Activated CD8-positive, alpha-beta T cell treated with anti-CD3 and anti-CD28 coated beads, Interleukin-2, amount 10 ng/mL, durations not matched to agents 7 days and 5 days (primary cell): ENCODE measurements at places on chromosomes 13 and 19. TPM values are rescaled to one million over a fixed set of nuclear protein-coding genes. Genes with fewer than 3 reads are reported as not detected.

DNA sequence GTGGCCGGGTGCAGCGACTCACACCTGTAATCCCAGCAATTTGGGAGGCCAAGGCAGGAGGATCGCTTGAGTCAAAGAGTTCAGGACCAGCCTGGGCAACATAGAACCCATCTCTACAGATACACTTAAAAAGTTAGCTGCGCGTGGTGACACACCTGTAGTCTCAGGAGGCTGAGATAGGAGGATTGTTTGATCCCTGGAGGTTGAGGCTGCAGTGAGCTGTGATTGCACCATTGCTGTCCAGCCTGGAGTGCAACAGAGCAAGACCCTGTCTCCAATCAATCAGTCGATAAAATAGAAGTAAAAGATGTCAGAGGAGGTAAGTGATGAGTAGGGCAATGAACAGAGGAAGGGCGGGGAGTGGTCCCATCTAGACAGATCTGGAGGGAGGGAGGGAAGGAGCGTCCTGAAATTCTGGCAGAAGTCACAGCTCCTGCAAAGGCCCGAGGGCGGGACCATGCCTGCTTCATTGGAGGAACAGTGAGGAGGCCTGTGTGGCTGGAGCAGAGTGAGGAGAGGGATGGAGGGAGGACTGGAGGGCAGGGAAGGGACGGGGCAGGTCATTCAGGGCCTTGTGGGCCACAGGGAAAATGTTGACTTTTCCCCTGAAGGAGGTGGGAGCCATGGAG, 9.7 kb downstream of the SMIM24 start:
- DNase-seq = no peak

DNA sequence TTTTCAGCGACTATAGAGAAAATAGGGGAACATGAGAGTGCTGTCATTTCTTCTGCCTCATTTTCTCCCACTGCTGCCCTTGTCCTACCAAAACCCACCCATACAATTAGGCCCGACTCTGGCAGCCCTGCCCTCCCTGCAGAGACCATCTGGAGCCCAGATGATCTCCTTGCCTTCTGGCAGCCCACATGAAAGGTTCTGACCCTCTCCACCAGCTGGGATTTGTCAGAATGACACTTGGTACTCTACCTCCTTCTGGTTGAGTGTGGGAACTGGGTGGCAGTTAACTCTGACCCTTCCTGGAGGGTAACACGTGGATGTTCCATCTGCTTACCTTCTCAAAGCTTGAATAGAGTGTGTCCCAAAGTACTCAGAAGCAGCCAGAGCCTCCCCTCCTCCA, 21.0 kb upstream of the SIAH3 start:
- DNase-seq = no peak

- DNase-seq = no peak
Measured at GRCh38 chr19:4684312-4685095, 14.4 kb upstream of the MYDGF start.

Gene SLITRK5
- total RNA-seq = not detected

Gene BIVM
- total RNA-seq = 27.7 TPM

Gene FFAR2
- total RNA-seq = not detected

DNA sequence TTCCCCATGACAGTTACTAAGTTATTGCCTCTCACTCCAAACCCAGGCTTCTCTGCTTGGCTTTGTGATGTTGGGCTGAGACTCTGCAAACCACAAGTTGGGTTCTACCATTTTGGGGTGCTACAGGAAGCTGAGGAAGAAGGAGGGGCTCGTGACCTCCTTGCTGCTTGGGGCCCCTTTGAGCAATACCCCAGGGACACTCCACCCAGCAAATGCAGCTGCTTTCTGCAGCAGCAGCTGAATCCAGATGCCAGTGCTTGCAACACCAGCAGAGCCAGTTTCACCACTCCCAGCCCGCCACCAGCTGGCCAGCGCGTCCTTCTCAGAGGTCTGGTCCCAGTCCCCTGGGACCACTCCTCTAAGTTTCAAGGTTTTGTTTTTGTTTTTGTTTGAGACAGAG, 22.0 kb upstream of the UBAC2 start:
- DNase-seq = peak; percentile 33

- no peak for DNase-seq
Measured at GRCh38 chr19:56133858-56134653, 7.0 kb upstream of the ZNF444 start.

- DNase-seq = no peak
Measured at GRCh38 chr19:18090545-18091216, 3.9 kb upstream of the IL12RB1 start.

Gene MBD3L2
- total RNA-seq = not detected

Gene CCDC106
- 9.4 TPM for total RNA-seq

GRCh38 chr13:57846600-57847173, 215.1 kb downstream of the PCDH17 start:
- no peak for DNase-seq

Gene CASP14
- not detected for total RNA-seq

Gene GJA3
- total RNA-seq = 0.16 TPM

DNA sequence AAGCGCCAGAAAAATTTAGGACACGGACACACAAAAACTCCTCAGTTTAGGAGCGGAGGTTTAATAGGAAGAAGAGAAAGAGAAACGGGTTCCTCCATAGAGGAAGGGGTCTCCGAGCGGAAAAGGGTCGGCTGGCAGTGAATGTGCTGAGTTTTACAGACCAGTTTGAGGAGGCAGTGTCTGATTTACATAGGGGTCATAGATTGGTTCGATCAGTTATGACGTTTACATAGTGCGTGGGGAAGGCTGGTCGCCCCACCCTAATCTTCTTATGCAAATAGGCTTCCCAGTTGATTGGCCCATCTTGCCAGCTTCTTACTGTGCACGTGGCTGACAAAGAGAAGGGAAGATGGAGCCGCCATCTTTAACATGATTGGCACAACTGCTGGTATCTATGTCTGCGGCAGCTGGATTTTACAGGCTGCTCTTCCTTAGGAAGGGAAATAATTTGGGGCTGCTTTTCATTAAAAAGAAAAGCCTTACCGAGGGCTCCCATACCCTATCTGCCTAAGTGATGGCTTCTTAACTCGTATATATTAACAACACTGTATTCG, 1.2 kb upstream of the ZNF225 start:
- no peak for DNase-seq

Gene KL
- total RNA-seq = 0.11 TPM

GRCh38 chr19:19643158-19644053, at the start of gene GMIP:
GMIP (minus strand) TSS chr19:19643657; CDS start chr19:19643529, 128 bp downstream.
- DNase-seq = peak; percentile 92

Gene PSENEN
- 44.1 TPM for total RNA-seq

DNA sequence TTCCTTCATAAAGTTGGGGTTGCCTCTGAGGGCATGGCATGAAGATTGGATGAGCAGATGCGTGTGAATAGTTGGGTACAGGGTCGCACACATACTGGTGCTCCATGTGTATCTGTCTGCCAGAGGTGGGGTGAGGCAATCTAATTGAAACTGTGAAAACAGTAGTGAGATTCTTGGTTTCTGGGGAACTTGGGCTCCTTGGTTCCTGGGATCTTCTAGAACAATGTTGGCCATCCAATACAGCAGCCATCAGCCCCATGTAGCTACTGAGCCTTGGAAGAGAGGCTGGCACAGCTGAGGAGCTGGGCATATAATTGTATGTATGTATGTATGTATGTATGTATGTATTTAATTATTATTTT, 616 bp downstream of the FCHO1 start:
- no peak for DNase-seq
